Stimulated activated naive CD8-positive, alpha-beta T cell treated with anti-CD3 and anti-CD28 coated beads, Interleukin-15, Interleukin-2, amounts not matched to agents 100 U/mL and 50 U/mL, for 24 hours (primary cell): ENCODE measurements at places on chromosomes 3 and 15.

DNA sequence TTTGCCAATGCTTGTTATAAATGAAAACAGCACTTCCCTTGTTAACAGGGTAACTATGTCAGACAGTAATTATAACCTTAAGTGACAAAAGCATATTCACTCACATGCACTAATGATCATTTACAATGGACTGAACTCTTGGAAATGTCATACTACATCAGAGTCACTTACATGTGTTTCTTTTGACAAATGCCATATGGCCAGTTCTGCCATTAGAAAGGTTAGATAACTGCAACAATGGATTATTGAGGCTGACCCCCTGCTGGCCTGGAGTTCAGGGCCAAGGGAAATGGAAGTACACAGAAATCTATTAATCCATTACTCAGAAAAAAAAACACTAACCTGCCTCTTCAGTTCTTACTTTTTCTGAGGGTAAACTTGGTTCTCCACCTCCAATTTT lies 313.4 kb downstream of the CNTN3 start:
- DNase-seq = no peak

DNA sequence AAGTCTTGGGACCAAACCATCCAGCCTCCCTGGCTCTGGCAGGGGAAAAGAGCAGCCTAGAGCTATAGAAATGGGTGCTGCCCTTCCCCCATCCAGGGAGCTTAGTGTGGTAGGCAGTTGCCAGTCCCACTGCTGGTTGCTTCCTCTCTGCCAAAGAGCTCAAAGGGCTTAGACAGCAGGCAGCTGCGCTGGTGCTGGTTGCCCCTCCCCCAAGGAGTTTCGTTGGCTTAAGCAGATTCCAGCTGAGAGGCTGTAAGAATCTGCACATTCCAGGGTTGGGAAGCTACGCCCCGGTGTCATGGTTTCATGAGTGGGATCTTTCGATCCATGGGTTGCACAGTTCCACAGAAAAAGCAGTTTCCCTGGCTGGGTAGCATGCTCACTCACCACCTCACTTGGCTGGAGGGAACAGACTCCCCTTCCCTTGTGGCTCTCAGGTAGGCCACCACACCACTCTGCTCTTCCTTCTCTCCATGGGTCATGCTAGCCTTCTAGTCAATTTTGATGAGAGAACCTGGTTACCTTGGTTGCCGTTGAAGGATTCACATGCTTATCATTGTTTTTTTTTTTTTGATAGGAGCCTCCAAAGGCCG lies 195.1 kb downstream of the EPHA6 start:
- DNase-seq = no peak

GRCh38 chr3:160949460-160949859 lies 155.7 kb downstream of the B3GALNT1 start:
- no peak for DNase-seq

DNA sequence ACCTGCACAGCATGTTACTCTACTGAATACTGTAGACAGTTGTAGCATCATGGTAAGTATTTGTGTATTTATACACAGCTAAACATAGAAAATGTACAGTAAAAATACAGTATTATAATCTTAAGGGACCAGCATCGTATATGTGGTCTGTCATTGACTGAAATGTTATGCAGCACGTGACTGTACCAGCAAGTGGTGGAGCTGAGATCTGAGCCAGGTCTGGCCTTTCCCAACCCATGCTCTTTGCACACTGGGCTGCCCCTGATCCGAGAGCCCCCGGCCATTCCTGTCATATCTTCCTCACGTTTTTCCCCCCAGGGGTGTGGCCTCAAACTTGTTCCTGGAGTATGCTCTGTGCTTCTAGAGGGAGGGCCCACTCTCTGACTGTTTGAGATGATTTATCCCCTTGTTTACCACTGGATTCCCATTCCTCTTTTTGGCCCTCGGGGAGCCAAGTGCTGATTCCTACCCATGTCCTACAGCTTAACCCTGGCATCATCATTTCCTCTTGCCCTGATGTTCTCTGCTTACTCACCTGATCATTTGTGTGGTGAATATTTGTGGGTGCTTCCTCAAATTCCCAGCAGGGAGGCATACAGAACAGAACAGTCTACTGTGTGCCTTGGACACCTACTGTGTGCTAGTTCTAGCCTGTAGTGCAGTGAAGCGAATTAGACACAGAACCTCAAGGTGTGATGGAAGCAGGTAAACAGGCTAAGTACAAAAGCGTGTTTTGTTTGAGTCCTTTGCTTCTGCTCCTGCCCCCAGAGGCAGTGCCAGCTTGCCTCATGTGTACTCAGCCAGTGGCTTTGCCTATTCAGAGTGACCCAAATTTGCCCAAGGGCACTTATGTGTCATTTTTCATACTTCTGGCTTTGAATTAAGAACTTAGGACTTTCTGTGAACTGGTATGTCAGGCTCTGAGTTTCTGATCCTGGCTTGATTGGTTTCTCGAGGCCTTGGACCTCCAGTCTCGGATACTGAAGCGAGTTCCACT lies 21.0 kb downstream of the CSRNP1 start:
- DNase-seq = no peak

DNA sequence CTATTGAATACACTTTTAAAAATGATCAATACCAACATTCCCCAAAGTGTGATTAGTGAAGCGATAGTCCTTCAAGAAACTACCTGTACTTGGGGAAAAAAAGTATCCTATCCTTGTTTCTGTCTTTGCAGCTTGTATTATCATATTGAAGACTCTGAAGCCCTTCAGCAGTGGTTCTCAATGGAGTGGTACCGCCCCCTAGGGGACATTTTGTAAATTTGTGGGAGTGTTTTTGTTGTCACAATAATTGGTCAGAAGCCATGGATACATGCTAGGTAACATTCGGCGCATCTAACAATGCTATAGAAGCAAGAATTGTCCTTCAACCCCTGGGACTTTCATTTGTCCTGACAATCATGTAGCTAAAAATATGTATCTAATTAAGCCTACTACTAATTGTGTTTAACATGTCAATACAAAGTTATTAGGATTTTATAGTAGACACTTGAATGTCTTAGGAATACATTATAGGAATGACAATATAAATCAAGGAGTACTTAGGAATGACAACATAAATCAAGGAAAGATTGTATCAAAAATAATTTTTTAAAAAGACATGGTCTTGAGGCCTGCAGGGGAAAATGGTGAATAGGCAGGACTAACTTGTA lies 53.7 kb downstream of the NMD3 start:
- DNase-seq = peak; percentile 41

DNA sequence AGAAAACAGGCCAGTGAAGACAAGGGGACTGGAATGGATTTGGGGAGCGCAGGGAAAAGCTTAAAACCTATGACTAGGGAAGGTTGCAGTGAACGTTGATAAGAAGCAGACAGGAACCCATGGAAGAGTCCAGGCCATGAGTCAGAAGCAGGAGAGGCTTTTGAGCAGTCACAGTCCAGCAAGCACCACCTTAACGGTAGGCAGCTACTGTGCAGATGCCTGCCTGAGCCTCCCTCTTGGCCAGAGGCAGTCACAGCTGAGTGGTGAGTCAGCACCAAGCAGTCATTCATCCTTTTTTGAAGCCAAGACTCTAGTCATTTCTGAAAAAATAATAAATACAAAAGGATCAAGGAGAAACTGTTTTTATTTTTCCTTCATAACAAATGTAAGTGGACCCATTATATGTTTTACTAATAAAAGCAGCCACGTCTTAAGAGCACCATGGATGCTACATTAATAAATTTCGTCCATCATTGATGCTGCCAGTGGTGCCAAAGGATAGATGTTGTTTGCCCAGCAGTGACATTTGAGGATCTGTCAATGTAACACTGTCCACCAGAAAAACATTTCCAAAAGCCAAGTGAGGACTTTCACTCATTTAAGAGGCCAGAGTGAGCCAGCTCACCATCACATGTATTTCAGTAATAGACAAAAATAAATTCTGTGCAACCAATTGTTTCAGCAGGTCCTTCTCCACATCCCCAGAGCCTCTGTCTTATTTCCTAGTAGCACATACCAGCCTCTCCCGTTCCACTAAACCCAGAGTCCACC lies 42.1 kb upstream of the ACTC1 start:
- DNase-seq = no peak

GRCh38 chr3:25665315-25666280 lies 891 bp upstream of the TOP2B start:
- DNase-seq = no peak

GRCh38 chr3:78712941-78713340 lies 1054.9 kb downstream of the ROBO1 start:
- DNase-seq = no peak

DNA sequence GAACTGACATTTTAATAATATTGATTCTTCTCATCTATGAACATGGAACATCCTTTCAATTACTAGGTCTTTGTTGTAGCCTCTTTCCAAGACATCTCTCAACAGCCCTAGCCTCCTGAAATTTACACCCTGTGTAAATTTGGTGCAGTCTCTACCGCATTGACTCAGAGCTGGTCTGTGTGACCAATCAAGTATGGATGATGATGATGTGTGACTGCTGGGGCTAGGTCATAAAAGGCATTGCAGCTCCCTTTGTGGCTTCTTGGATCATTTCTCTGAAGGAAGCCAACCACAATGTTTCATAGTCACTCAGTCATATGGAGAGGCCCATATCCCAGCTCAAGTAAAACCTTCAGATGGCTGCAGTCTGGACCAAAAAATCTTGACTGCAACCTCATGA lies 62.1 kb upstream of the FAM3D start:
- DNase-seq = no peak

- no peak for DNase-seq
Observed at GRCh38 chr3:6220447-6220846, 640.5 kb upstream of the GRM7 start.

GRCh38 chr3:81839504-81840094 lies 78.2 kb upstream of the GBE1 start:
- DNase-seq = no peak

DNA sequence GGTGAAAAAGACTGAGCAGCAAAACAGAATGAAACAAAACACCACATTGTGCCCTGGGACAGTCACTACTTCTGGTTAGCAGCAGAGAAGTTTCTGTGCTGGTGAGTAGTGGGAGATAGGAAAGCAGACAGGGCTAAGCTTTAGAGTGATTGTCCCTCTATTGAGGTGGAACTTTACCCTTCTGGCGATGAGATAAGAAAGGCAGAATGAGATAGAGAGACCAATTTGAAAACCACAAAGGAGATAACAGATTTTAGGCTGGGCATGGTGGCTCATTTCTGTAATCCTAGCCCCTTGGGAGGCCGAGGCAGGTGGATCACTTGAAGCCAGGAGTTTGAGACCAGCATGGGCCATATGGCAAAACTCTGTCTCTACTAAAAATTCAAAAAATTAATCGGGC lies 208.5 kb downstream of the TBL1XR1 start:
- DNase-seq = no peak

DNA sequence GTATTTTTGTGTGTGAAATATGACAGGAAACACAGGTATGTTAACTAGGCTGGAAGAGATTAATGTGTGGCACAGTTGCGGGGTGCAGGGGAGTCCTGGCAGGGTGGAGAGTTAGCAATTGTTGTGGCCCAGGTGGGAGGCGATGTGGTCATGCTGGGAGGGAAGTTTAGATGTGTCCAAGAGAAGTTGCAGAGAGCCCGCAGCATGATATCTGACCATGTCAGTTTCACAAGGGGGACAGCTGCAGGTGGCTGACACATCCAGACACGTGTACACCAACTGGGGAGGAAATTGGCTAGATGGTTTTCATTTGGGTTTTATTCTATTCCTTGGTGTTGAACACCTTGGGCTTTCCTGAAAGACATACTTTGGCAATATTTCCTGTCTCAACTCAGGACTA lies 172.8 kb upstream of the RGMA start:
- DNase-seq = no peak

GRCh38 chr3:43148033-43148432 lies 42.2 kb upstream of the POMGNT2 start:
- DNase-seq = no peak

DNA sequence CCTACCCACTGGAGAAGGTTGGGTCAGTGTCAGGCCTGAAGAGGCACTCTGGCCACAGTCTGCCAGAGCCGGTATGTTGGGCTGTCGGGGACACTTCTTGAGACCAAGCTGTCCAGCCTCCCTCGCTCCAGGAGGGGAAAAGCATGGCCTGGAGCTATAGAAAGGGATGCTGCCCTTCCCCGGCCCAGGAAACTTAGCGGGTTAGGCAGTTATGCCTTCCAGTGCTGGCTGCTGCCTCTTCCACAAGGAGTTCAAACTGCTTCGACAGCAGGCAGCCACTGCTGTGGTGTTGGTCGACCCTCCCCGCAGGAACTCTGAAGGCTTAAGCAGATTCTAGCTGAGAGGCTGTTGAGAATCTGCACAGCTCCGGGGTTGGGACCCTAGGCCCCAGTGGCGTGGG lies 819.4 kb downstream of the DIPK2A start:
- no peak for DNase-seq

- no peak for DNase-seq
Observed at GRCh38 chr15:38860674-38861073, 296.1 kb upstream of the RASGRP1 start.

DNA sequence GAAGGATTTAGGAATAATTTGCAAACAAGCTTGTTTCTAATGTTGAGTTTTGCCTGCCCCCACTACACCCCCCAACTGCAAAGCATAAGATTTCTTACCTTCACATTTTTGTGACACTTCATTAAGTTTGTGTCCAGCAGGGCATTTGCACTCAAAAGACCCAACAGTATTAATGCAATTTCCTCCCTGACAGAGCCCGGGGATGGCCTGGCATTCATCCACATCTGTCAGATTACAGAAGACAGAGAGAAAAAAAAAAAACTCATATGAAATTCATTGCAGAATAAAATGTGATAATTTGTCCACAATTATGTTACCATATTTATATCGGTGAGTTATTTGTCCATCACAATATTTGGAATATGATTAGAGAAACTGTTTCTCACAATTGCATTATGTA lies 111.5 kb downstream of the FBN1 start:
- no peak for DNase-seq

- no peak for DNase-seq
Observed at GRCh38 chr3:128177865-128178264, 24.6 kb downstream of the EEFSEC start.

GRCh38 chr3:29789686-29790085 lies 508.8 kb downstream of the RBMS3 start:
- no peak for DNase-seq

DNA sequence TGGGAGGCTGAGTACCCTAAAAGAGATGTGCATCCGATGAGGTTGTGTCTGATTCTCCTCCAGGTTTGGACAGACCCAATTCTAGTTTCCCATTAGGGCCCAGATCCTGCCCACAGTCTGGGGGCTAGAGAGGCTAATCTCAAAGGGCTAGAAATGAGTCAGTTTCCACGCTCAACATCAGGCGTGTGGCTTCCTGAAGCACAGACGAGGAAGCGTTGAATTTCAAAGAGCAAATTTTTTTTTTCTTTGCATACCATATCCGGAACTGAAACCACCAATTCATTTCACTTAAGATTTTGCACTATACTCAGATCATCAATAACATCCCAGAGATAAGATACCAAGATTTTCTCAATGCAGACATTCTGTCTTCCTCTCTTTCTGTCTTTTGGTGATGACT lies 173.8 kb upstream of the BCL6 start:
- peak; percentile 60 for DNase-seq

DNA sequence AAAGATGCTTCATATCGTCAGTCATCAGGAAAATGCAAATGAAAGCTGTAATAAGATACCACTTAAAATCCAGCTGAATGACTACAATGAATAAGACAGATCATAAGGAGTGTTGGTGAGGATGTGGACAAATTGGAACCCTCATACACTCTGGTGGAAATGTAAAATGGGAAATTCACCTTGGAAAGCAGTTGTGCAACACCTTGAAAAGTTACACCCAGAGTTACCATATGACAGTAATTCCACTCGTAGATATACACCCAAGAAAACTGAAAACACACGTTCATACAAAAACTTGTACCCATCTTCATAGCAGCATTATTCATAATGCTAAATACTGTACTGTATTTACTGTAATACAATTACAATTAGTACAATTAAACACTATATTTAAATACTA lies 2.3 kb downstream of the TTC23 start:
- DNase-seq = no peak

- DNase-seq = no peak
Observed at GRCh38 chr3:72336114-72336651, 512.1 kb downstream of the SHQ1 start.
